Stimulated activated CD8-positive, alpha-beta memory T cell treated with anti-CD3 and anti-CD28 coated beads, Interleukin-15, amount 100 ng/mL, for 4 hours (primary cell): ENCODE measurements at places on chromosomes 2 and 18.

DNA sequence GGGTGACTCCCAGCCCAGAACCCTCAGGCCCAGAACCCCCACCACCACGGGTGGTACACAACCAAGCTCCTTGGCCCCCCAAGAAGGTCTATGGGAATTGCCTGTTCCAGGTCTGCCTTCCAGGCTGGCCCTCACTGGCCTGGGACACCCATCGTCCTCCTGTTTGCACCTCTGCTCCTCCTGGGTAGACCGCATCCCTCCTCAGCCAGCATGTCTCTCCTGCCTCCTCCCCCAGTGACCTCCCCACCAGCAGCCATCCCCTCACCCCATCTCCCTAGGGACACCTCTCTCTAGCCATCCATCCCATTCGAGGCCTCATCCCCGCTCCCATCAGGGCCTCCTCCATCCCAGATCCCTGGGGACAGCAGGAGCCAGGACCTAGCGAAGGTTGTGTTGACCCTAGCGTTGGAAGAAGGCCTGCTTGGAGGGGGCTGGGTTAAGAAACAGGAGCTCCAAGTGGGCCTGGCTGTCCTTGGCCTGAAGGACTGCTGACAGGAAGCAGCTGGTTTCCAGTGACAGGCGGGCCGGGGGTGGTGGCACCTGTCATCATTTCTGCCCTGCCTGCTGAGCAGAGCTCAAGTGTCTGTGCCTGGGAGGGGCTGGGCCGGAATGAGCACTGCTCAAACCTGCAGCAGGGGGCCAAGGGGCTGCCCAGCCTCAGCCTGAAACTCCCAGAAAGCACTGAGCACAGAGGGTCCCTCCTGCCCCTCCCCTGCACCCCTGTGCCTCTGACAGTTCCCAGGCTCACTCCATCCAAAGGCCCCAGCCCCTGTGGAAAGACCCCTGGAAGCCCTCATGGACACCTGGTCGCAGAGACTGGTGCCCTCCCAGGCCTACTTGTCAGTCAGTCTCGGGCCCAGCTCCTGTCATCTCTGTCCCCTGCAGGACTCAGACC, 96.0 kb upstream of the OTOS start:
- DNase-seq = no peak

DNA sequence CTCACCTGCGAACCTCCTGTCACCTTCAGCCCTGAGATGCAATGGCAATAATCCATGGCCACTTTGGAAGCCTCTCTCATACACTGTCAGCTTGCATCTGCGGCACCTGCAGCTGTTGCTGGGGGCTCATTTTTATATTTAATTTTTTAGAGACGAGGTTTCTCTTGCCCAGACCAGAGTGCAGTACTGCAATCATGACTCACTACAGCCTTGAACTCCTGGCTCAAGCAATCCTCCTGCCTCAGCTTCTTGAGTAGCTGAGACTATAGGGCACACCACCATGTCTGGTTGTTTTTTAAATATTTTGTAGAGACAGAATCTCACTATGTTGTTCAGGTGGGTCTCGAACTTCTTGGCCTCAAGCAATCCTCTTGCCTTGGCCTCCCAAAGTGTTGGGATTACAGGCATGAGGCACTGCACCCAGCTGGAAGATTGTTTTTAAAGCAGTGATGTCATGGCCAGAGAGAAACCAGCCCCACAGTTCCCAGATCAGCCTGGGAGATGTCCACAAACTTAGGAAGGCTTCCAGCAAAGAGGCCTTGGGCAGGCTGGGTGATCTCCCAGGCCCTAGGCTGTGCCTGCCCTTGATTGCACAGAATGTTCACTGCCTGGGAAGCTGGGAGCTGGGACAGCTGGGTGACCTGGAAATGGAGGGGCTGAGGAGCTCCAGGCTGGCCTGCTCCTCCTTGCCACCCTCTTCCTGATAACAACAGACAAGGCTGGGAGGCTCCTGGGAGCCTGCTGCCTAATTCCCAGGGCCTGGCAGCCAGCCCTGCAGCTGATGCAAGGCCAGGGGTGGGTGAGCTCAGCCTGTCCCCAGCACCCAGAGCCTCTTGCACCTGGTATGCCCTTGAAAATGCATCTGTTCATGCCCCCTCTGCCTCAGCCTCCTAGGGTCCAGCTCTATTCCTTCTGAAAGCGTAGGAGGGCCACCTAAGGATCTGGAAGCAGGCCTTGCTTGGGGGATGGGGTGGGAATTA, 27.1 kb downstream of the SH2D6 start:
- DNase-seq = no peak

GRCh38 chr2:138718405-138718804, 61.8 kb downstream of the NXPH2 start:
- DNase-seq = no peak

DNA sequence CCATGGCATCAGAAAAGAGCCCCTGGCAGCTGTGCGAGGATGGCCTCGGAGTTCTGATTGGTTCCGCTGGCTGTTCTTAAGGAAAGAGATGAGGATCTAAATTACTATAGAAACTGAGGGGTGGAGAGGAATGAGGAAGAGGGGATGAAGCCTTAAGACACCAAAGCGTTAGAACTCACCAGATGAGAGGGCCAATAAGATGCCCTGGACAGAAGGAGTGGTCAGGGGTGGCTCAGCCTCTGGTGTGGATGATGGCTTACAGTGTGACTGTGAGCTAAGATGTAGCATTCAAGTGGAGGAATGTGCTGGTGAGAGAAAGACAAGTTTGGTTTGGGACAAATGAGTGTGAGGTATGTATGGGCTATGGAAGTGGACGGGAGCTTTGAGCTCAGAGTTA, 97.8 kb downstream of the ZFP36L2 start:
- no peak for DNase-seq

GRCh38 chr2:100824842-100825241, 4.9 kb downstream of the NPAS2 start:
- no peak for DNase-seq

DNA sequence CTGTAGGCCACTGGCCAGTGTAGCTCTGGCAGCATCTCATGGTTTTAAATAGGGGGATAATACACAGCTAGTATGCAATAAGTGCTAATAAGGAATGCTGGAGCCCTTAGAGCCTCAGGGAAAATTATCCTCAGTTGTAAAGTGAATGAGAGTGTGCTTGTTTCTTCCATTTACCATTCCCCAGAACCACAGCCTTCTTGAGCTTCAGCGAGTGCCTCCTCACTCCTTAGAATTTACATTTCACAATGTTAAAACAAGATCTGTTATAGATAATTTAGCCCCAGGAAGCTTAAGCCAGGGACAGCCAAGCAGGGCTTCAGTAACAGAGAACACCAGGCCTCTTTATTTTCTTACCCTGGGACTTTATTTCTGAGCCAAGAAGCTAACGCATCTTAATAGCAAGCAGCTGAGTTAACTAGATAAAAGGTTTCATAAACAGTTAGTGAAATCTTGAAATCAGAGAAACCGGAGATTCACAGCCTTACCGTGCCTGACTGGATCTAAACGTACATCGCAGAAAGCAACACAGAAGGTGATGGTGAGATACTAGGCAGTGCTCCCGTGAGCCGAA, 535.2 kb downstream of the TDRD15 start:
- no peak for DNase-seq

DNA sequence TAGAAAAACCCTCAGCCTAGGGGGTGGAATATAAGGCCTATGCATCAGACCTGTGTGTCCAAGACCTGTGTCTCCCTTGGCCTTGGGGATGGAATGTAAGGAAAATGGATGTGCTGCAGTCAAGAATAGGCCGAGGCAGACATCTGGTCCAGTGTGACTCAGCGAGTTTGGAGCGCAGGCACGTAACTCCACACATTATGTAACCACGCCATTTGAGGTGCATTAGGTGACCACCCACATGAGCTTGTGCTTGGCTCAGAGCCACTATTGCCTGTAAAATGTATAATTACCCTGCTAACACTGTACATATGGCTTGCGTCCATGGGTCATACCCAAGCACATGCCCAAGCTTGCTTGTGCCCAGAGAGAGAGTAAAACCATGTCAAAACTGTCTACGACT, 580.9 kb upstream of the HNMT start:
- no peak for DNase-seq

DNA sequence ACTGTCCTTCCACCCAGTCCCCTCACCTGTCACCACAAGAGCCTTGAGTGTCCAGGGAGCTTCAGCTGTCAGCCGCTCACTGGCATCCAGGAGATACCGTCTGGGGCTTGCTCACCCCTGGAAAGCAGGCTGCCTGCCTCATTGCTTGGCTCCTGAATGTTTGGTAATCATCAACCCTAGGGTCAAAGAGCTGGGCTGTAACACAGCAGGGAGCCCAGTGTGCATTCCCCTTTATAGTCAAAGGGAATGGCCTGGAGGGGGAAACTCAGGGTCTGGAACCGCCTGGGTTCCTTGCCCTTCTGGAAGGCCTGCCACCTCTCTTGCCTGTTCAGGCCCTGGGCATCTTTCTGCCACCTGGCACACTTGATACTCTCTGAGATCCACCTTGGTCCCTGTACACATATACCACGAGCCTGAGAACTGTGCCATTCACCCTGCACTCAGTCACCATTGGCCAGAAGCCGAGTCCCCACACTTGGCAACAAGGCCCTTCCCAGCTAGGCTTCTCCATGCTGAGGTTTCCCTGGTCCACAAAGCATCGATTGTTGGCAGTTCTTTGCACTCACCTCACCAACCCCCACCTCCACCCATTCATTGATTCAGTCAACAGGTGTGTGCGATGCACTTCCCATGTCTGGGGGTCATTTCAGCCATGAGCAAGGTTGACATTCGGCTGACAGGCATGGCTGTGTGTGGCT, 35.0 kb downstream of the TPRKB start:
- DNase-seq = no peak

DNA sequence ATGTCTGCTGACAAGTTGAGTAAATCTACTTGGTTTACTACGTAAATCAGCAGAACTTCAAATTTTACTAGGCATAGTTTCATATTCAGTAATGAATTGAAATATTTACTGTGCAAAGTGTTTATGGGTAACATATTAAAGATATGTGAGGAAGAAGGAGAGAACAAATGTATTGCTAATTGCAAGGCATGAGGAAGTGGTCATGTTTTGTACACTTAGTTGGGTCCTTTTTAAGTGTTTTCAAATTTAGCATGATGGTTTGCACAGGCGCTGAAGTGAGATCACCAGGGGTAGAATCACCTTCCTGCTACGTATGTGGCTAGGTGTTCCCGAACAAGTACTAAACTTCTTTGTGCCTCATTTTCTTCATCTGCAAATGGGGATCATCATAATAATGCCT, 1534.4 kb downstream of the LRP1B start:
- no peak for DNase-seq

GRCh38 chr2:164599954-164600589, 21.2 kb downstream of the GRB14 start:
- no peak for DNase-seq

DNA sequence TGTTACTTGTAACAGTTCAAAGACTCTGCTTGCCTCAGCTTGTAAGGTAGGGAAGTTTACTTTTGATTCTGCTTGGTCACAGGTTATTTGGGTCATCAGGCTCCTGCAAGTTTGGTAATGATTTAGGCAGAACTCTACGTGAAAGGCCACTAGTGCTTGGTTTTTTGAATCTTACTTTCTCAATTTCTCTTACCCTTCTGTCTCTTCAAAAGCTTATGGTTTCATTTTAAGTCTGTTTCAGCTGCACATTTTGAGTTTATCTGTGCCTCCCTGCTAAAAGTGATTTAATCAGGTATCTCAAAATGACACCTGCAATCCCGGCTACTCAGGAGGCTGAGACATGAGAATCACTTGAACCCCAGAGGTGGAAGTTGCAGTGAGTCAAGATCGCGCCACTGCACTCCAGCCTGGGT, 26.3 kb upstream of the MOCOS start:
- DNase-seq = no peak

- DNase-seq = no peak
These were observed at the start of gene AFF3 for GRCh38 chr2:100142393-100142792. Gene AFF3 (minus strand): TSS chr2:100142590. CDS start chr2:100104454, 38,136 bp downstream.

DNA sequence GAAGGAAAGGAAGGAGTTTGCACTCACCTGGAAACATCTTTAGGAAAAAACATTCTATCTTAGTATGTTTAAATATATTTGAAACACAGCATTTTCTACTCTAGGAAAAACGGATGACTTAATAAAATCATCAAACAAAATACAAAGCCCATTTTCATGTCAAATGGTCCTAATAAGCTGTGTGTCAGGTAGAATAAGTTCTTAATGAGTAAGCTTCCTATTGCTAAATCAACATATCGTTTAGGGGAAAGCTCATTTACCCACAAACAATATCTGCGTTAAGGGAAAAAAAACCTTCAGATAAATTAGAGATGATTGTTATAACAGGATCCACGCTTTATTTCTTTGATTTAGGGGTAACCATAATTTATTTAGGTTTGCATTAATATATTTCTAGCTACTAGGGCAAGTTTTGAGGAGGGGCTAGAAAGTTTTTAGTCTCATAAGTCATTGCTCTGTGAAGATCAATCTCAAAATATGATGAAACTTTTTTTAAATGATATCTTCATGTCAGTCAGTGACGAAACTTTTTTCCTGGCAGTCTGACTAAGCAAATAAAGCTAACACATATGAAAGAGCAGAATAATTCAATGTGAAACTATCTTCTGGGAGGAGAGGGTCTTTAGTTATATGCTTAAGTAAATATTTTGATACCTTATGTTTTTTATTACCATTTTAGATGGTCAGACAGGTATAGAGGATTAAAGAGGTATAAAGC, 147.1 kb downstream of the WDSUB1 start:
- DNase-seq = no peak

GRCh38 chr2:187446711-187447110, 1.3 kb downstream of the CALCRL start:
- DNase-seq = no peak

DNA sequence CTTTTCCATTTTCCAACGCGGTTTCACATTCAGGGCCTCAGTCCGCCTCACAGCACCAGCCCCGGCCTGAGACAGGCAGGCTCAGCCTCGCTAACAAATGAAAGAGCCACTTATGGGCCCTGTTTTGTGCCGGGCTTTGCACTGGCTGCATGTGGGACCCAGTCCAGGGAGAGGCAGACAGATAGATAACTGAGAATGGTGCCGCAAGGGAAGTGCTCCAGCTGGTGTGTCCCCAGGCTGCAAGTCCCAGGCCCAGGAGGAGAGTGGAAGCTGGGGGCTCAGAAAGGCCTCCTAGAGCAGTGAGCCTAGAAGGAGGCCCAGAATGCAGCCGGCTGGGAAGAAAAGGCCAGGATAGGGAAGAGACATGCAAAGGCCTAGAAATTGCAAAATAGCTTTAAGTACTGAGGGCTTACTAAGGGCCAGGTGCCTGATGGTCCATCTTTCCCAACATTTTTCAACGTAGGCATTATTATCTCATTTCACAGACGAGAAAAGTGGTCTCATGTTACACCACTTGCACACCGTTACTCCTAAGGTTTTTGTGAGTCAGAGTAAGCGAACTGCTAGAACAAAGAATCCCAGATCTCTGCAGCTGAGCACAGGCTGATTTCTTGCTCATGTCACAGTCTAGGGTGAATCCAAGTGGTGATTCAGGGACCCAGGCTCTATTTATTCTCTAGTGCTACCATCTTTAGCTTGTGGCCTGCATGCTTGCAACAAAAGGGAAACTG, 26.0 kb downstream of the ADRA2B start:
- no peak for DNase-seq
